ENCODE measurements at places on chromosomes 3 and 15.

GRCh38 chr15:62618846-62619504 is 423.6 kb upstream of the TPM1 start:
- DNase-seq: no peak

DNA sequence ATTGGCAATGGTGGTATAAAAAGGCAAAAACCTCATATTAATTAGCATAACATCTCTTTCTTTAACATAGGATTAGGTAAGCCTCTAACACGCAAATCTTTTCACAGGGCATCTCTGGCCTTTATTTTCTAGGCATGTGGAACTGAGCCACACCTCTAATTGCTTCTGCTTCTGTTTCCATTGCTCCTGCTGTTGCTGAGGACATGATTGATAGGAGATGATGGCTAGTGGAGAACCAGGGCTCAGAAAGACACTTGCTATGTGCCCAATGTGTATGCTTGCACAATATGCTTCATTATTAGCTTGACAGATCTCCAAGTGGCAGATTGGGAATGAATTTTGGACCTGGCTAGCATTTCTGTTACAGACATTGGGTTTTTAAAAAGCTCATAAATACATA is 114.5 kb downstream of the EPHA3 start:
- no peak for DNase-seq

DNA sequence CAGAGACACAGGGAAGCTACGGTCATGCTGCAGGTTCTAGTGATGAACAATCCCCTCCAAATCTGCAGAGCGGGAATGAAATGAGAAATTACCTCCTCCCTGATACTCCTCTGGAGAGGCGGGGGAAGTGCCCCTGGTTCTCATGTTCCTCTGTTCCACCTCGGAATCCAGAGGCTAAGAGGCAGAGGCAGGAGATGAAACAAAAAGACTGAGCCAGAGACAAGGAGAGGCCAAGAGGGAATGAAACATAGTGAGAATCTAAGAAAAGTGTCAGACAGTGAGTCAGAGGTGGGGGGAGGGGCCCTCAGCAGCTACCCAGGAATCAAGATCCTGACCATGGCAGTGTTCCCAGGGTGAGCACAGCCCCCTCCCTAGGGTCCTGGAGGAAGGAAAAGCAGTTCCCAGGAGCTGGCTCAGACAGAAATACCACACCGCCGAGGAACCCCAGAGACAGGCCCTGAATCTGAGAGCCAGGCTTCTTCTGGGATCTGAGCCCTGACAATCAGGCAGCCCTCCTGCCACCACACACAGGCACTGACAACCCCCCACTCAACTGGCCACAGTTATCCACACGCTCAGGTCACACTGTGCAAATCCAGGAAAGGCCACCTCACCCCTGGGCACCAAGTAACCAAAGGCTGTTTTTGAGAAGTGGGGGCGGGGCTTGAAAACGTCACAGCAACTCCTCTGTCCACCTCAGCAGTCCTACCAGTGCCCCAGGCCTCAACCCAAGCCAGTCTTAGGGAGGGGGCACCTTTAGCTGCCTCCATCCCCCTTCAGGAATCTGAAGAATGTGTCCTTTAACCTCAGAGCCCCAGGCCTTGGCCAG is 2.4 kb downstream of the CSRNP1 start:
- DNase-seq: no peak

GRCh38 chr3:101170806-101171558 is 149.4 kb downstream of the IMPG2 start:
- no peak for DNase-seq

DNA sequence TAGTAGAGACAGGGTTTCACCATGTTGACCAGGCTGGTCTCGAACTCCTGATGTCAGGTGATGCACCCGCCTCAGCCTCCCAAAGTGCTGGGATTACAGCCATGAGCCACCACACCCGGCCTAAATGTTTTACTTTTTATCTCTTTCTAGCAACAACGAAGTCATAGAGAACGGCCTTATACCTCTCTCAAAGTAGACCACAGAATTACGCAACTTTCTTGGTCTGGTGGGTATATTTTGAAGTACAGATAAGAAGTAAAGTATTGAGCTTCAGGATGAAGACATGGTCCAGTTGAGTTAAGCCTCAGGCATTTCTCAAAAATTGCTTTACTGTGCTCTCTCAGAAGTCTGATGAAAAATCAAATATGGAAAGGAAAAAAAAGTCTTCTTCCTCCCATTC is 30.6 kb downstream of the FAM240A start:
- DNase-seq: no peak

GRCh38 chr15:68592054-68592453 is 13.3 kb downstream of the CORO2B start:
- no peak for DNase-seq

GRCh38 chr15:88194162-88194561 is 62.4 kb downstream of the NTRK3 start:
- no peak for DNase-seq

DNA sequence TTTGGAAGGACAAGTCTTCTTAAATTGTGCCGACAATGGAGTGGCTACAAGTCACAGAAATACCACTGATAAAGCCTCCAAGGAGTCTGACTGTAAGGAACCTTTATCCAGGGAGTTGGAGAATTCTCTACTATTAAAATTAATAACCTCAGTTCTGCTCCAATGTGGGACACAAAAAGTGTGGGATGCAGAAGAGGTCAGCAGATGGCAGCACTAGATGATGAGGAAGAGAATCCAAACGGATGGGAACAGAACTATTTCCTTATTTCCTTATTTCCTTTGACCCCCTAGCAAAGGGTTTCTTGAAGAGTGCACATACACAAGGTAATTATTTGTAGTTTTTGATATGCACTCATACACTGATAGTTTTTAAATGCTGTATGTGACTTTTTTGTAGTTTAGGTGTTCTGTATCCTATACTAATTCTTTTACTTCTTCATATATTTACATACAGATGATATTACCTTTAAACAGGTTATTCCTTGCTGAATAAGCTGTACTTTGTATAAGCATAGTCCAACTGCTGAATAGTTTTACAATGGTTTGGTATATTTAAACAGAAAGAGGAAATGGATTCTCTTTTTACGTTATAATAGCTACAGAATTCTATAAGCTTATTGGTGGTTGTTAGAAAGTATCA is 25.6 kb upstream of the NLGN1 start:
- no peak for DNase-seq

GRCh38 chr15:51094606-51095569 is at the start of gene TNFAIP8L3:
Gene TNFAIP8L3 (minus strand): TSS chr15:51094906. CDS start chr15:51094595, 311 bp downstream.
- no peak for DNase-seq

DNA sequence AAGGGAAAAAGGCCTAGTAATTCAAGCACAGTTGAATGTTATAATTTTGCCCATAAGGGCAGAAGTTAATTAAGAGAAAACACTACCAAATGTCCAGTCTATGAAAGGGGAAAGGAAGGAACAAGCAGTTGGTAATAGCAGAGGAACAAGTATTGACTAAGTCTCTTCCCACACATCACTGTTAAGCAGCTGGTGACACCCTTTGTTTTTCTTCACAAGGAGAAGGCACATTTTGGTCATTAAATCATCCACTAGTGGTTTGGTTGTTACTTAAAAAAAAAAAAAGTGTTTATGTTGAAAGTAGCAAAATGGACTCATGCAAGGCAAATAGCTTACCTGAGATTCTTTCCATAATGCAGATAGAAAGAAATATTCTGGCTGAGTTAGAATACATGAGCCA is 321.4 kb upstream of the NECTIN3 start:
- DNase-seq: no peak

DNA sequence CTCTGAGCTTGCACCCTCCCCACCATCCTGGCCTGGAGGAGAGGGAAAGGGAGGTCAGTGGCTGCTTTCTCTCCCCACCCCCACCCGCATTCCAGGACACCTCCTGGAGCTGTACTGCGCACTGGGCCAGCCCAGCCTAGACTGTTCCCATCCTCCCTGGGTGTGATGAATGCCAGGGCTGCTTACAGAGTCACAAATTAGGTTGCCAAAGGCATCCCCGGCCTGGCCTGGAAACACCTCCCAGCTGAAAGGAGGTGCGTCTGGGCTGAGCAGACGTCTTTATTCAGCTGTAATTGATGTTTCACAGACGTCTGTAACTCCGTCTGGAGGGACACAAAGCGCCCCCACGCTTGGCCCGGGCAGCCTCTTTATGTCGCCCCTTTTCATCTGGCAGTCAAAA is 47.6 kb downstream of the RHCG start:
- no peak for DNase-seq

DNA sequence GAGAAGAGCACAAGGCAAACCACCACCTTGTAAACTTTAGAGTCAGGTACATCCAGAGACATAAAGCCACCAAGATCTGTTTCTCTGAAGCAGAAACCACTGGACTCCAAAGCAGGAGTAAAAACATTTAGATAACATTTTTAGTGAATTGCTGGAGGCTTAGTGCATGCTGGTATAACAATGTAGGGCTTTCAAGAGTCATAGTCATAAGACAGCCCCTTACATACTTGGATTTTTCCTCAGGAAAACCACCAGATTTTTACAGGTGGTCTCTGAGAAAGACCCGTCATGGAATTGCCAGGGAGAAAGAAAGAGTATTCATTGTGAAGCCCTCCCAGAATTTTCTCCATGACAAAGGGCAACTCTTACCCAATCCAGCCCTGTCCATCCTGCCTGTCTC is 434.5 kb upstream of the NAALADL2 start:
- DNase-seq: no peak

- no peak for DNase-seq
Measured at GRCh38 chr15:48463366-48463880, 132.2 kb downstream of the DUT start.

- DNase-seq: no peak
Measured at GRCh38 chr3:37320276-37320675, 145.9 kb upstream of the LRRFIP2 start.

DNA sequence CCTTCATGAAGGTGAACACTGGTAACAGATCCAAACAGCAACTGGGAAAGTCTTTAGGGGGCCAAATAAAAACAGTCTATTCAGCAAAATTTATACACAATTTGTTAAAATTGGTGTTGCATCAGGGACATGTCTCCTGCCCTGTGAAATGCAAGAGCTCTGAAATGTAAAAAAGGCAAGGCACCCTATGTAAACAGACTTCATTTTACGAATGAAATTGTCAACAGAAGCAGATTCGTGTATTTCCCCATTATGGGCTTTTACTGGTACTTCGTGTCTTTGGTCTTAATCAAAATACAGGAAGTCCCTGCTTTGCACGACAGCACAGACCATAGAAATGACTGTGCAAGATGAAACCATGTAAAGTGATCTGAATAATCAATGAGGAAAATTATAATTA is 127.3 kb upstream of the THBS1 start:
- no peak for DNase-seq

DNA sequence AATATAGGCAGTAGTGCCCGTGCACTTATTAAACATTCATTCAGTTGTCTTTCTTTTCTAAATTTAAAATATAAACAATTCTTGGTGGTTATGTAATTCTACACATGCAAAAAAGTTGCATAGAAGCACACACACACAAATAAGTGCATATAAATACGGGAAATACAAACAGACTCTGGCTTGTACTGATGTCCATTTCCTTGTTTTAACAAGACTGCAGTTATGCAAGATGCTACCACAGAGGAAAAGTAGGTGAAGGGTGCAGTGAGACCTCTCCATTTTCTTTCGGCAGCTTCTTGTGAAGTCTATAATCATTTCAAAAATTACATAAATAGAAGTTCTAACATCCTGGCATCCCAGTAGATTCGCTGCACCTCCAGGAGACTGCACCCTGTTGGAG is 130.6 kb upstream of the BCL6 start:
- DNase-seq: no peak

DNA sequence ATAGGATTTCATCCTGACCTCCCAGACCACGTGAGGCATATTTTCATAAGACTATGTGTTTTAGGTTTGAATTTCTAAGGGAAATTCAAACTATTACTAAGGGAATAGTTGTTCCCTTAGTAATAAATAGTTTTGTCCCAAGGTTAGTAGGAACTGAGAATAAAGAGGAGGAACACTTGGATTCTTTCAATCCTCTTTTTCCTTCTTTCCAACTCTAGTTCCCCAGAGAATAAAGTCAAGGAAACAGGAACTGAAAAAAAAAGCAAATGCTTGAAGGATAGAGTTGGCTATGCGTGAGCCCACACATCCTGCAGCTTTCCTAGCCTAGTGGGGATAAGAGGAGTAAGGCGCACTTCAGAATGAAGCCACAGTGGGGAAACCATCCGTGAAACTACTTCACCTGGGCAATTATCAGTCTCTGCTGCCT is 312.1 kb upstream of the TGFBR2 start:
- DNase-seq: no peak

- no peak for DNase-seq
Measured at GRCh38 chr15:85771781-85772445, 22.8 kb downstream of the KLHL25 start.

- no peak for DNase-seq
Measured at GRCh38 chr3:157595259-157595658, 92.0 kb upstream of the VEPH1 start.

DNA sequence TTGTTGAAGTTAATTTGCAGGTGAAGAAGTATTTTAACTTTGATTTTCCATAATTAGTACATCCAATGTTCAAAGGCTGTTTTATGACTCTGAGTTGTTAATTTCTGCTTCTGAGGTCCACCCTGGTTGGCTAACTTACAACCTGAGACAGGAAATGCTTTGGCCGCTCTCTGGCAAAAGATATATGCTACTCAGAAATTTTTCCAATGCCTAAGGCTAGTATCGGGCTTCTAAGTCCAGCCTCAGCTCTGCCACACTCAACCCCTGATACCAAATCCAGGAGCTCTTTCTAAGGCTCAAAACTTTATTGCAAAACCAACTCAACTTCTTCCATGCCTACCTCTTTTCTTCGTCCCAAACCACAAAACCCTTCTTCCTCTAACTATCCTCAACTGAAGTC is 192.9 kb downstream of the NEK10 start:
- no peak for DNase-seq

GRCh38 chr3:188113756-188114155 is 40.2 kb upstream of the LPP start:
- no peak for DNase-seq

DNA sequence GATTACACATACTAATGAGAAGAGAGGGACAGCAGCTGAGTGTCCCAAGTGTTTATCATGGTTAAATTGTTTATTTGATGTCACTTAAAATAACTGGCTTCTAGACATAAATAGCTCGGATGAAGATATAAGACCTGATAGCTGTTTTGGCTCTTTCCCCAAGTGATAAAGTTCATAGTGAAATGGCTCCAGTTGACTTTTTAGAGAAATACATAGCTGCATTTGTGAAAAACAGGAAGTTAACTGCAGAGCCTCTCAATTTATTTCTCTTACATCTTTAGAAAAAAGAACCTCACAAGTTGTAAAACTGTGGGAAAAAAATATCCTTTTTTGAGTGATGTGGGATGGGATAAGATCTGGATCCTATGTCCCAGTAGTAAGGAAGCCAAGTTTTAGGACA is 332.9 kb upstream of the RASGRP1 start:
- no peak for DNase-seq

- DNase-seq: peak; percentile 14
Measured at GRCh38 chr15:93035953-93036810, 52.8 kb downstream of the RGMA start.

- no peak for DNase-seq
Measured at GRCh38 chr3:144743225-144743668, 771.6 kb downstream of the DIPK2A start.

Data from stimulated activated CD8-positive, alpha-beta memory T cell treated with anti-CD3 and anti-CD28 coated beads, Interleukin-12 subunit alpha, Interleukin-12 subunit beta, amount 100 ng/mL, for 1 hour (primary cell).